NCI-H510A (cell line): ENCODE measurements at places on chromosomes 13 and 19.

DNA sequence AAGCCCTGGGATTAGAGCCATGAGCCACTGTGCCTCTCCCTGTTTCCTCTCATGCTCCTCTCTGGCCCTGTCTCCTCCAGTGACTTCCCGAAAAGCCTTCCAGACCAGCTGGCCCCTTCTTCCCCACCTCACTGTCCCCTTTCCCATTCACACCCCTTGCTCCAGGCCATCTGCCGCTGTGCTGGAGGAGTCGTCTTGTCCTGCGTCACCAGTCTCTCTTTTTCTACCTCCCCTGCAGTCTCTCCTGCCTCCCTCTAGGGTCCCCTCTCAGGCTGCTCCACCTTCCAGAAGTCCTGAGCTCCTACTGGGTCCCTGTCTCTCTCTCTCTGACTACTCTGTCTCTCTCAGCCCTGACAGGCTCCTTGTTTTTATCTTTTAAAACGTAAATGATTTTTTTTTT lies 5.3 kb upstream of the FFAR1 start:
- DNase-seq = no peak

DNA sequence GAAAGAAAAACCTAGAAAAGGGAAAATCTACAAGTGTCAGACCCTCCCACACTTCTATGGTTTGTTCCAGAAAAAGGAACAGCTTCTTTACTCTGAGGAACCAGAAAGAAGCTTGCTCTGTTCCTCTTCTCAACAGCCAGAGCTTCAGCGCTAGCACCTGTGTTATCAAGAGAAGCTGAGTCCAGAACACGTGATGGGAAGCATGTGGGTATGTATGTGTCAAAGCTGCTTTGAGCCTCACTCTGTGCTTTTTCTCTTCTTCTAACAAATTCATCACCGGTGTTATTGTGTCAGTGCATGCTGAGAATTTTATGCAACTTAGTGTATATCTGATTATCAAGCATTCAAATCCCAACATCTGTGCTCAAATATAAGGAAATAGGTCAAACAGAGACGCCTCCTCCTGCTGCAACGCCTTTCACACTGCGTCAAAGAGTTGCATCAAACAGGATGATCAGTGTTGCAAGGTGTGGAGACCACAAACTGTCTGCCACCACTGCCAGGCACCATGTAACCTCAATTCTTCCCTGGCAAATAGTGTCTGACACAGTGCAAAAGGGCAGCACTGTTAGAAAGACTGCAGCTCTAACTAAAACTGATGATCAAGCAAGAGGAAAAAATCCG lies 83.9 kb downstream of the LRRC63 start:
- DNase-seq = no peak

DNA sequence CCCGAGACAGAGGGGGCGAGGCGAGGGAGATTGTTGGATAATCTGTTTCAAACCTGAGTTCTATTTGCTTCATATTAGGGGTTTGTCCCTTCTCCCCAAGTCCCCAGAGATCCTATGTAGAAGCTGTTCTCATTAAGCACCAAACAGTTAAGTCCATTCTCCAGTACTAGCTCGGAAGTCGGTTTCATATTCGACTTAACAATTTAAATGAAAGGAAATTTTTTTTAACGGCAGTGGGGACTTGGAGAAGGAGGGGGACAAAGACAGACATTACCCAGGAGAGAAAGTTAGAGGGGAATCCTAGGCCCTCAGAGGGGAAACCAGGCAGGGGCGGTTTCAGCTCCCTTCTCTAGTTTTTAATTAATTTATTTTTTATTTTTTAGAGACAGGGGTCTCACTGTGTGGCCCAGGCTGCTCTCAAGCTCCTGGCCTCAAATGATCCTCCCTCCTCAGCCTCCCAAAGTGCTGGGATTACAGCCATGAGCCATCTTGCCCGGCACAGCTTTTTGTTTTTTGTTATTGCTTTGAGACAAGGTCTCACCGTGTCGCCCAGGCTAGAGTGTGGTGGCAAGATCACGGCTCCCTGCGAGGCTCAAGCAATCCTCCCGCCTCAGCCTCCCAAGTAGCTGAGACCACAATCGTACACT lies 13.7 kb upstream of the TLE2 start:
- no peak for DNase-seq

DNA sequence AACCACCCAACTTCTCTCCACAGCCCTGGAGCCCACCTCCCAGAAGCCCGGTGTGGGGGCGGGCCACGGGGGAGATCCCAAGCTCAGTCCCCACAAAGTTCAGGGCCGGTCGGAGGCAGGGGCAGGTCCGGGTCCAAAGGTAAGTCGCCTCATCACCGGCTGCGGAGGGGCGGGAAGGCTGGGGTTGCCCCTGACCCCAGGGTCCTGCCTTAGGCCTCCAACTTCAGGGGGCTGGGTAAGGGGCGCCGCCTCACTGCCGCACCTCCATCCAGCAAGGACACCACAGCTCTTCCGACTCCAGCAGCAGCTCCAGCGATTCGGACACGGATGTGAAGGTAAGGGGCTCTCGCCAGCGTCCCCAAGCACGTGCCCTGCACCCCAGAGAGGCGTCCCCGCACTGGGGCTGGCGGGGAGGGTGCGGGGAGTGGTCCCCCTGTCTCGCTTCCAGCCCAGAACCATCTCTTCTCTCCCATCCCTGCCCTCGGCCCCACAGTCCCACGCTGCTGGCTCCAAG lies 358 bp downstream of the C19orf33 start:
- DNase-seq = no peak

DNA sequence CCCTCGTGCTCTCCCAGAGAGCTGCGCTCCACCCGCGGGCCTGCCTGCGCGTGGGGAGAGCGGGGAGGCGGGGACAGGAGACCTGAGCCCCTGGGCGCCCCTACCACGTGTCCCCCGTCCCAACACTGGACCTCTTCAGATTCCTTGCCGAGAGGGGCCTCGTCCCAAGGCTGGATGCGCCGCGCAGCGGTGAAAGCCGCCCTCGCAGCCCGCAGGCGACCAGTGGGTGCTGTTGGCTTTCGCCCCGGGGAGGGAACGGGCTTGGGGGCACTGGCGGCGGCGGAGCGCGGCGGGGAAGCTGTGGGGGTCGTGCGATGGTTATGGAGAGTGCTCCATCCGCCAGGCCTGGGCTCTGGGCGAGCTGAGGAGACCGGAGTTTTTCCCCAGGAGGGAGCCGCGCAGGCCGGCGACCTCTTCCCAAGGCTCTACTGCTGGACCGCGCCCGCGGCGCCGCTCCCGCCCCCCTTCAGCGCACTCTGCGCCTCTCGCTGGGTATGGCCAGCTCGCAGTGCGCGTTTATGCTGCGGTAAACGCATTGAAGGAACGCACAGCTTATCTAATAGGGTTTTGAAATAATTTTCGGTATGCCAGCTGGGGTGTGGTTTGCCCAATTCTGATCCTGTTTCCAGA lies 17.2 kb upstream of the RNF17 start:
- no peak for DNase-seq

- no peak for DNase-seq
Observed at GRCh38 chr13:46639033-46639981, 86.3 kb downstream of the LRCH1 start.

- no peak for DNase-seq
Observed at GRCh38 chr13:42733046-42733445, 48.3 kb upstream of the FAM216B start.

DNA sequence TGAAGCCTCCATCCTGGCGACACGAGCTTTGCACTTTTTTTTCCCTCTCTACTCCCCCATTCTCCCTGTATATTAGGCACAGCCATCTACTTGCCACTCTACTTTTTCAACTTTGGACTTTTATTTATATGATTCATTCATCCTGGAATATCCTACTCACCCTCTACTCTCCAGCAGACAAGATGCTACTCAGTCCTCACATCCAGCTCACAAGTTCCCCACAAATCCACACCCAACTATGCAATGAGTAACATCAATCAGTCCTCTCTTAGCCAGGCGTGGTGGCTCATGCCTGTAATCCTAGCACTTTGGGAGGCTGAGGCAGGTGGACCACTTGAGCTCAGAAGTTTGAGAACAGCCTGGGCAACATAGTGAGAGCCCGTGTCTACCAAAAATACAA lies 23.9 kb upstream of the URAD start:
- DNase-seq = no peak

DNA sequence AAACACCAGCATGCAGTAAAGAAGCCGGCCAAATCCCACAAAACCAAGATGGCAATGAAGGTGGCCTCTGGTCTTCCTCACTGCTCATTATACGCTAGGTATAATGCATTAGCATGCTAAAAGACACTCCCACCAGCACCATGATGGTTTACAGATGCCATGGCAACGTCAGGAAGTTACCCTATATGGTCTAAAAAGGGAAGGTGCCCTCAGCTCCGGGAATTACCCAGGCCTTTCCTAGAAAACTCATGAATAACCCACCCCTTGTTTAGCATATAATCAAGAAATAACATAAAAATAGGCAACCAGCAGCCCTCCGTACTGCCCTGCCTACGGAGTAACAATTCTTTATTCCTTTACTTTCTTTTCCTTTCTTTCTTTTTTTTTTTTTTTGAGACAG lies 21.1 kb upstream of the PLEKHF1 start:
- no peak for DNase-seq
